Stimulated activated CD8-positive, alpha-beta memory T cell treated with anti-CD3 and anti-CD28 coated beads, Interleukin-12 subunit alpha, Interleukin-12 subunit beta, amount 100 ng/mL, for 4 hours (primary cell): ENCODE measurements at places on chromosomes 6 and 20.

DNA sequence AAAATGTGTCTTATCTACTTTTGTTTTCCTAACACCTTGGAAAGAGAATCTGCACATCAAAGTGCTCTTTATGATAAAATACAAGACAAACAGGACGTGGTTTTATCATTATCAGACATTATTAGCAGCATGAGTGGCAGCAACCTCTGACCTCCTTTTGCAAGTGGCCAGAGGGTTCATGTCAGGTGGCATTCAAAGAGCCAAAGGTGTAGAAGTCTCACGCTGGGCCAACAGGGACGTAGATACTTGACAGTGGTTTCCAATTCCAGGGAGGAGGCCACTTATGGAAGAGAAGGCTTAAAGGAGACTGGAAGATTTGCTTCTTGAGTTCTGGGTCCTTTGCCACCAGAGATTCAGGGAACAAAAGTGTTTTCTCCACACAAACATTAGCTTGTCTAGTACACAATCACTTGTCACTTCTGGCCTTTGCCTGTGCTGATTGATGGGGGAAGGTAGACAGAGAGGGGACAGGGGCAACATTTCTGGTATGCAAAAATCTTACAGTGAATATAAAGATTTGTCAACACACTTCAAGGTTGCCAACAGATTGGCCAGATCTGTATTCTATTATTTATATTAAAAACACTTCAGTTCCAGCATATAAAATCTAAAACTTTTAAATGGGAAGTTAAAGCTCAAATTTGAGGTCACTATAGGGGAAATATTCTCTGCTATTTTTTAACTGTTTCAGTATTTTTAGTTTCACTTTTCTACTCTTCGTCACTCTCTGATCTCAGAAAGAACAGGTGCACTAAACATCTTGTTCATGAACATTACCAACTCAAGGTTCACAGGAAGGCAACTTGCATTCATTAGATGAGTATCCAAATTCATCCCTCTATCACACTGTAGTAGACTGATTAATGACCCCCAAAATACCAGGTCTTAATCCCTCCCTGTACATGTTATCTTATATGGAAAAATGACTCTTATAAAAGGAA, 52.1 kb upstream of the FBXO30 start:
- no peak for DNase-seq

GRCh38 chr20:39431091-39431880, 469.1 kb downstream of the DHX35 start:
- DNase-seq, result no peak

DNA sequence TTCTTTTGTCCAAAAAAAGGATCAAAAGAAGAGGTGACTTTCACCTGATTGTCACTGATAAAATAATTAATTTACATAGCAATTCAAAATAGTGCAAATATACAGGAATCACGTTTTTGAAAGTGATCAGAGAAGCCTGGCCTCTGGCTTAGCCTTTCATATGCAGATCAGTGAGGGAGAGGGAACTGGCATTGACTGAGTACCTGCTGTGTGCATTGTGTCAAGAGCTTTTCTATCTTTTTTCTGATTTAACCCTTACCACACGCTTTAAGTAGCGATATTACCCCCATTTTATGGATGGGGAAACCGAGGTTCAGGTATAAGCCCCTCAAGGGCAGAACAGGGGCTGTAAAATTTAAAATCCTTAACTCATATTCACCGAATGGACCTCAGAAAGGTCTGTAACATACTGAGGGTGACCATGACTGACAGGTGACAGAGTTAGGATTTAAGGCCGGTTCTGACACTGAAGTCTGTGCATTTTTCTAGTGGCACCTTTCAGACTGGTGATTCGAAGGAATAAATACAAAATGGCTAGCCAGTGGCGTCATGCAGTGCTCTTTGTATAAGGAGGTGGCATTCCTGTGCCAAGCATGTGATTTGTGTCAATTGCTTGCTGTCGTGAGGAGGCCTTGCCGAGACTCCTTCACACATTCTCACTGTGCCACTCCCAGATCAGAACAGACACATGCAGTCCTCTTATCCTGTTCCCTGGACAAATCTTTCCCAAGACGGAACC, 310.2 kb downstream of the TSHZ2 start:
- no peak for DNase-seq

DNA sequence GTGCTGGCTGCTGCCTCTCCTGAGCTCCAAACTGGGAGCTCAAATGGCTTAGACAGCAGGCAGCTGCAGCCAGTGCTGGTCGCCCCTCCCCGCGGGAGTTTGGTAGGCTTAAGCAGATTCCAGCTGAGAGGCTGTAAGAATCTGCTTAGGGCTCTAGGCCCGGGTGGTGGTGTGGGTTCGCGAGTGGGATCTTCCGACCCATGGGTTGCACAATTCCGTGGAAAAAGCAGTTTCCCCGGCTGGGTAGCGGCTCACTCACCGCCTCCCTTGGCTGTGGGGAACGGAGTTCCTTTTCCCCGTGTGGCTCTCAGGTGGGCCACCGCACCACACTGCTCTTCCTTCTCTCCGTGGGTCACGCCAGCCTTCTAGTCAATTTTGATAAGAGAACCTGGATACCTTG, 232.5 kb downstream of the PKHD1 start:
- no peak for DNase-seq

DNA sequence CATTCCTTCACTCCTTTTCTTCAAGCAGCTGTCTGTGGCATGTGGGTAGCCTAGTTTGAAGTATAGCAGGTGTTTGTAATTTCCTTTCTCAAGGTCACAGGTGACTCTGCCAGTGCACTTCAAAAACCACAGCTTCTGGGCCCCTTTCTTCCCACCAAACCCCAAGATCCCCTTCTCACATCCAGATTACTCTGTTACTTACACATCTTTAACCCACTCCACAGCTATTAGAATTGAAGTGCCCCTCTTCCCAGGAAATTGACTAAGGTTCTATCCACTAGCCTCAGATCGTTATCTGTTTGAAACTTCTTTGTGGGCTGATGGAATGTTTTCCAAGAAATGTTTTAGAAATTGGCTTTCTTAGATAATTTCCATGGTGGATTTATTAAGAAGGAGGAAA, 150.8 kb downstream of the AHI1 start:
- DNase-seq, result no peak

DNA sequence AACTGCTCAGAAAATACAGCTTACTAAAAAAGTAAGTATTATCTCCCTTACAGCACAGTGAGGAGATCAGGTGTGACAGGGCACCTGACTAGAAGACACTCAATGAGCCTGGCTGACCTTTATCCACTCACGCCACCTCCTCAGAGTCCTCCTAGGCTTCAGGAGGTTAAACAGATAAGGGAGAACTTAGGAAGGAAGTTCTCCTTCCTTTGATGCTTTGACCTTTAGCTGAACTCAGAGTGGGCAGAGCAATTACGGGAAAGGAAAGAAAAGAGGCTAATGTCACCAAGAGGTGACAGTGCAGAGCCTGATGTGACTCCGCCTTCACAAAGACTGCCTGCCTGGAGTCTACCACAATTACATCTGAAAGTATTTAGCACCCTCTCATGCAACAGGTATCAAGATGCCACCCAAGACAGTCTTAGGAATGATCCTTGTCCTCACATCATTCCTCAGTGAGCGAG, 36.7 kb downstream of the MAN1A1 start:
- no peak for DNase-seq
